GM12892 (cell line): ENCODE measurements at places on chromosomes 2 and 18.

DNA sequence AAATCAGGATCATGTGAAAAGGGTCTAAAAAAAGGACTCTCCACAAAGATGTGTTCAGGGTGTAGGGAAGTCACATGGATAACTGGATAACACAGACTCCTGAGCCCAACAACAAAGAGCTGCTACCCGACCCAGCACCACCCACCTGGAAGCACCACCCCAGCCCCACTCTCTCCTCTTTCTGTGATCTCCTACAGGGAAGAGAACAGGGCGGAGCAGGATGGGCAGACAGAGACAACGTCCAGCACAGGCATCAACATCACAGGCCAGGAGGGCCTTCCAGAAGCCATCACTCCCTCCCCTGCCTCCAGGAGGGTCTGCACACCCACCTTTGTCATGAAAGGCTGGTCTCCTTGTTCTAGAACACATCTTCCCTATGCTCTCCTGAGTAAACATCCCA lies 1.3 kb upstream of the CIB4 start:
- DNase-seq = no peak

DNA sequence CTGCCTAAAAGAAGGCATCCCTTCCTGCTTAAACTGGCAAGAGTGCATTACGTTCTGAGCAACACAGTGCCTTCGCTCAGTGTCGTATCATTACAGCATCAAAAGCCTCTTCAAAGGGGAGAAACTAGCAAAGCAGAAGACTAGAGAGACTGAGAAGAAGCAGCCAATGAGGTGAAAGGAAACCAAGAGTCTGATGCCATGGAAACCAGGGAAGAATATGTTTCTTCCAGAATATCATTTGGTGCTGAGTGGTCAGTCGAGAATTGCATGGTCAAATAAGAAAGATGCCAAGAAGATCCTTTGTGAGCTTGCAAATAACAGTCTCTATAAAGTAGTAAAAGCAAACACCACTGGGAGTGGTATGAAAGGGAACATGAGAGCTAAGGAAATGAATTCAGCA lies 312.1 kb upstream of the CHST9 start:
- no peak for DNase-seq

- DNase-seq = no peak
These were observed 64.1 kb downstream of the PTPN4 start for GRCh38 chr2:119823734-119824334.

- DNase-seq = no peak
These were observed 27.9 kb downstream of the TMEM17 start for GRCh38 chr2:62478093-62478580.

DNA sequence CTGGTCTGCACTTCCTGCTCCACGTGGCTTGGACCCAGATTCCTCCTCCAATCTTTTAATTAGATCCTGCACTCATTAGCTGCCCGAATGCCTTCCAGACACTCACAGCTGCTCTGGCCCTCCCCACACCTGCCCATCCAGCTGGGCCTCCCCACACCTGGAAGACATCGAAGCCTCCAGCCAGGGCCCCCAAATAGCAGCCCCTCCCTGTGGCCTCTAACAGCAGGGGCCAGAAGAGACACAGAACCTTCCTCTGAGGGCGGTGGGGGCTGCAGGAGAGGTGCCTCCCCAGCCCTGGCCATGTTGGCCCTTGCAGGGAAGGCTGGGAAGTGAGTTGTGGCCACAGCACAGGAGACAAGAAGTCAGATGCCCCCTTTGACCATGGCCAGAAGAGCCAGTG lies 252.8 kb downstream of the DYSF start:
- DNase-seq = no peak

DNA sequence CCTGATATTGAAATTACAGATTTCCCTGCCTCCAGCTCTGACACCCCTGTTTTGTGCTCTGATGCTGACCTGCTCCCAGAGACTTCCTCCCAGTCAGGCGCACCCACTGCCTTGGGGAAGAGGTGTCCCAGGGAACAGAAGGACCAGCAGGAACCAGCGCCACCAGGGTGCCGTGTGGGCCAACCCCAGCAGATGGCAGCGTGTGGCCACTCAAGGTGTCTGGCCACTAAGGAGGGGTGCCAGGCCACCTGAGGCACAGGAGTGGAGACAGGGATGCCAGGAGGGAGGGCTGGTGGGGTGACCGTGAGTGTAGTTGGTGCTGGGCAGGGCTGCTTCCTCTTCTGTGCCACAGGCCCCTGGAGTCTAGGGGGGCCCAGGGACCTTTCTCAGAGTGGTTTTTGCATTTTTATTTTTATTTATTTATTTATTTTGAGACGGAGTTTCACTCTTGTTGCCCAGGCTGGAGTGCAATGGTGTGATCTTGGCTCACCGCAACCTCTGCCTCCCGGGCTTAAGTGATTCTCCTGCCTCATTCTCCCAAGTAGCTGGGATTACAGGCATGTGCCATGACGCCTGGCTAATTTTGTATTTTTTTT lies 56.0 kb downstream of the TEX44 start:
- no peak for DNase-seq

DNA sequence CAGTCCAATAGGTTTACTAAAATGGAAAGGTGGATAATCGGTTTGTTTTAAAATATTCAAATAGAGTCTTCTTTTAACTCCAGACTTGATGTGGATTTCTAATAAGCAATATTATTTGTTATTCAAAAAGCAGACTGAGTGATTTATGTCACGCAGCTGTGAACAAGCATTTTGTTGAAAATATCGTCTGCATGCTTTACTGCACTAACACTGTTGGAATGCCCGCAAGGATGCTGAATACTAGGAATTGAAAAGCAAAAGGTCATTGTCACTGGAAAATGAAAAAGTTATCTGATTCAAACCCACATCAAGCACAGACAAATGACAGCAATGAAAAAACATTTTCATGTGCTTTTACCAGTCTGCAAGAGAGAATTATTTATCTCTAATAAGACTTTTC lies 31.1 kb downstream of the CHN1 start:
- DNase-seq = no peak

- DNase-seq = peak; percentile 75
These were observed at the start of gene EMX1 for GRCh38 chr2:72917138-72917876. TSS of gene EMX1 (plus strand) at chr2:72917519. CDS start at chr2:72917853, 334 bp downstream.

DNA sequence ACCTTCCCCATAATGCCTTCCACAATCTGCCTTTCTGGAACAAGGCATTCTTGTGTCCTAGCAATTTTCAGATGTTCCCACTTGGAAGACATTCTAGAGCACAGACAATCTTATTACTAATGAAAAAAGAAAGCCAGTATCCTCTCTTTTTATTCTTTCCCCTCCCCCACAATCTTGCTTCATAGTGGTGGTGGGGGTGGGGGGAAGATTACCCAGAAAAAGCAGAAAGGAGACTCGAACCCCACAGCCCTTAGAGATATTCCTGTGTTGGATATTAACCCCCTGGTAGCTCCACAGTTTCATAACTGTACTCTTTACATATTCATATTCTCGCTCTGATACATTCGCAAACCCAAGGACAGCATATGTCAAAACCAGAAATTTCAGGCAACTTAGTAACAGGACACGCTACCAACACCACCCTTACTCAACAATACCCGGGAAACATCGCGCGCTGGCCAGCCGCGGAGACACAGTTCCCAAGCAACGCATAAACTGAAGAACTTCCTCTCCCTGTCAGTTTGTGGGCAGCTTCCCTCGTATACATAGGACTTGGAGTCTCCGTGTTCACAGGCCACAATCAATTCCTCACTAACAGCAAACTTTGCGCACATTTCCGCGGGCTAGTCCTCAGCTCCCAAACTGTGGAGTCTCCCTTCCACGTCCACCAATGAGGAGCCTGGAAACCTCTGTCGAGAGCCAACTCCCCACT lies 793 bp downstream of the NR4A2 start:
- no peak for DNase-seq

DNA sequence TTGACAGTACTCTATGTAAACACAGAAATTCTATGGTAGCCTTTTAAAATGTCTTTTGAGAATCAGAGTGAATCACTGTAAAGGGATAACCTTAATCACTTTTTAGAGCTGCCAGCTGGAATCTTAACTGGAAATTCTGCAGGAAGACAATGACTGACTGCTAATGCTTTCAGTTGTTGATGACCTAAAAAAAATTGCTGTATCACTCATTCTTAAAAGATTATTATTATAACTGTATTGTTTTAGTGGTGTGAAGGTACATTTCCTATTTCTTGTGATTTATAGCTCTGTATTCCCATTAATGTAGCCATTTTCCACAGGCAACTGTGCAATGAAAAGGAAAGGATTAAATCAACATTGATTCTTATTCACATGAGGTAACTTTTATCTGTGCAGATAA lies 260.5 kb downstream of the CALCRL start:
- no peak for DNase-seq

DNA sequence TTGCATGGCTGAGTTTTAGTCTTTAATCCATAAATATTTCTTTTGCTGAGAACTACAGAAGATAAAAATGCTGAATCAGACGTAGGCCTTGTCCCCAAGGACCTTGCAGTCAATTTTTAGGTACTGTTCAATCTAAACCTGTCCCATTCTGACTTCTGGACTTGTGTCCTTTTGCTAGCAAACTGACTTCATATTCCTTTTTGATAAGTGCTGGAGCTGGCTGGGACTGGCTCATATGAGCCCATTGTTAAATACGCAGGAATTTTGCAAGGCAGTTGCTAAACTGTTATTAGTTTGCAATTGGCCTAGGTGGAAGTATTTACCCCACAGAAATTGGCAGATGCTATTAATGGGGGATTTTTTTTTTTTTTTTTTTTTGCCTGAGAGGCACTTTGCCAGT lies 941.4 kb downstream of the DCC start:
- no peak for DNase-seq

DNA sequence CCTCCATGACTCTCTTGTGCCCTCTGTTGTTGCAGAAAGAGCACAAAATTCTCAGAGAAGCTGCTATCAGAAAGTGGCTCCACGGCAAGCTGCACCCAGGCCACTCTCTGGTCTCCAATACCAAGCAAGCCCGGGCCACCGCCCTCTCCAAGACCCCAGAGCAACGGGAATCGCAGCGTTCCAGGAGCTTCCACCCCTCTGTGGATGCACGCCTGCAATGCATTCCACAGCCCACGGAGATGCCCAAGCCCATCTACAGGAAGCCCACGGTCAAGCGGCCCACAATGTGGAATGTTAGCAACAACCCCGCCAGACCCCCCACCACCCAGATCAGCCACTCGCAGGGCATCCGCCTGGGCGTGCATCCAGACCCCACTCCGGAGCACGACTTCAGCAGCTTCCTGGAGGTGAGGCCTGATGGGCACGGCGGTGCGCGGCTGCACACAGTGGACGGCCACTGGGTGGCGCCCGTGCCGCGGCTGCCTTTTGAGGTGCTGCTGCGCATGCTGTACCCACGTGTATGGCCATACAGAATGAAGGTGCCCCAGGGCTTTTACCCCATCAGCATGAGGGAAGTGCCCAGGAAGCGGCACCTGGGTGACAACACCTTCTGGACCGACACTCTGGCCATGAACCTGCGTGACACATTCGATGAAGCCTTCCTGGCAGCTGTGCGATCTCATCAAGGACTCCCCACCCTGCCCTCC lies 6.3 kb downstream of the ANKRD53 start:
- DNase-seq = peak; percentile 84

DNA sequence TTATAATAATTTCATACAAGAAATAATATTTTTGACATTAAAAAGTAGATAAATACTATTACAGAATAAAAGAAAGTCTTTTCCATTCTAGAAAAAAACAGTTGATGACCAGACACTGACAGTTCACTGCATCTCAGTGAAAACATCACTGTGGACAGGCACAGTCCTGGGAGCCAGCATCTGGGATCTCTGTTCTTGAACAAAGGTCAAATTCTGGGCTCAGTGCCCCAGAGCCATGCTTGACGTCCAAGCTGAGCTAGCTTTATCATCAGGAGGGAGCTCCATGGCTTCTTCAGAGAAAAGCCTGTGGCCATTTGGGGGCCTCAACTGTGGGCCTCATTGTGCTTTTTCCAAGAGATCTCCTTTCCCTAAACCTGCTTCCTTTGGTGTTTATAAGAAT lies 86.1 kb upstream of the SRD5A2 start:
- no peak for DNase-seq

DNA sequence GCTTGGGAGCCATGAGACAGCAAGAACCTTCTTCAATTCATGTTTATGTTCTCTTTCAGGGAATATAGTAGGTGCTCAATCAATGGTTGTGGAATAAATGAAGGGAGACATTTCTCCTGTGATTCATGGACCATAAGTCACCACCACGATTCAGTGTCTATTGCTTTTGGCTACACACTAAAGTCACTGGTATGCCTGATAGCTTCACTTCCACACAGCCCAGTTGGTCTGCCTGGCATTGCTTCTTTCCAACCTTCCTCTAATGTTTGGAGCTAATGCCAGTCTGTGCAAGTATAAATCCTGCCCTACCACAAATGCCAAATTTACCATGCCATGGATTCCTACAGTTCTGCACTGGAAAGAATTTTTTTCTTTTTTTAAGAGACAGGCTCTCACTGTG lies 1.3 kb upstream of the CXCR1 start:
- no peak for DNase-seq

- no peak for DNase-seq
These were observed 1.4 kb downstream of the STAT4 start for GRCh38 chr2:191149391-191149790.

GRCh38 chr2:102206666-102207341 lies 20.0 kb downstream of the IL1RL2 start:
- DNase-seq = no peak

DNA sequence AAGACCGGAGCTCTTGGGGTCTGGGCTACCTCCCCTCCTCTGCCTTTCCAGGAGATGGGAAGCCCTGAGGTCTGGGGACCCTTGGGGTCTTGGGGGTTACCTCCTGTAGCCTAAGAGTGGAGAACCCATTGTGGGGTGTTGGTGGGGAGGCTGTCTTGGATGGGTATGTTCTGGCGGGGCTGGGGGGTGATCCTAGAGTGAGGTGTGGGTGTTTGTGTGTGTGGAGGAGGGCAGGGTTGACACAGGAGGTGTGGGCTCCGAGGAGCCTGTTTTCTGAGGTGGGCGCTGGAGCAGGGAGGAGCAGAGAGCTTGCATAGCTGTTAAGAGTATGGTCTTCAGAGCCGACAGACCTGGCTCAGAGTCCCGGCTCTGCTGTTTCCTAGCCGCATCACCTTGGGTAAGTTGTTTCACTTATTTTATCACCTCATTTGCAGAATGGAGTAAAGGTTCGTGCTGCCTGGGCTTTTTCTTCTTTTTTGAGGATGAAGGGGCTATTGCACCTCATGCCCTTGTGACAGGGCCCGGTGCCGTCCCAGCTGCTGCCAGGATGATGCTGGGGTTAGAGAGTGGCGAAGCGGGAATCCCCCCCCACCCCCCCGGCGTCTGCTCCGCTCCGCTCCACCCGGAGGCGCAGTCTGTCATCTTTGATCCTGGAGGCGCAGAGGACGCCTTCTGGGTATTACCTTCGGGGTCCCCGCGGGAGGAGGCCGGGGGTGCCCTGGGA lies 17.2 kb downstream of the TET3 start:
- DNase-seq = no peak

GRCh38 chr2:239441261-239442078 lies 40.6 kb upstream of the HDAC4 start:
- DNase-seq = no peak

GRCh38 chr2:16378031-16378430 lies 287.6 kb downstream of the CYRIA start:
- no peak for DNase-seq

GRCh38 chr2:230928701-230929380 lies 3.8 kb upstream of the GPR55 start:
- DNase-seq = no peak
